Stimulated activated CD8-positive, alpha-beta memory T cell treated with anti-CD3 and anti-CD28 coated beads, Interleukin-15, amount 100 ng/mL, for 24 hours (primary cell): ENCODE measurements at places on chromosomes 1 and 21.

- no peak for DNase-seq
Measured at GRCh38 chr1:215863796-215864195, 296.7 kb downstream of the KCTD3 start.

DNA sequence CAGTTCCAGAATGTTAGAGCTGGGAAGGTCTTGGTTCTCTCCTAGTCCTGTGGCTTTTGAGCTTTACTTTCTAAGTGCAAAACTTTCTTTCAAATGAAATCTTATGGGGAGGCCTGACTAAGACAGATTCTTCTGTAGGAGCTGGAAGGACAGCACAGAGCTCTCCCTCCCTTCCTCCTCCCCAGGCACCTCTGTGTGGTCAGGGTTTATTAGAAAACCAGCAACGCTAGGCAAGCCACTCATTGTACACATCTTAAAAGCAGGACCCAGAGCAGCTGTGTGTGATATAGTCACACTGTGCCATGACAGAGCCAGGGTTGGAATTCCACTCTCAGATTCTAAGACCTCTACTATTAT is 241.1 kb upstream of the RAB4A start:
- DNase-seq: no peak

GRCh38 chr21:17613242-17613676 is 558 bp upstream of the BTG3 start:
- no peak for DNase-seq

- DNase-seq: no peak
Measured at GRCh38 chr21:42094811-42095210, 23.7 kb downstream of the UMODL1 start.

DNA sequence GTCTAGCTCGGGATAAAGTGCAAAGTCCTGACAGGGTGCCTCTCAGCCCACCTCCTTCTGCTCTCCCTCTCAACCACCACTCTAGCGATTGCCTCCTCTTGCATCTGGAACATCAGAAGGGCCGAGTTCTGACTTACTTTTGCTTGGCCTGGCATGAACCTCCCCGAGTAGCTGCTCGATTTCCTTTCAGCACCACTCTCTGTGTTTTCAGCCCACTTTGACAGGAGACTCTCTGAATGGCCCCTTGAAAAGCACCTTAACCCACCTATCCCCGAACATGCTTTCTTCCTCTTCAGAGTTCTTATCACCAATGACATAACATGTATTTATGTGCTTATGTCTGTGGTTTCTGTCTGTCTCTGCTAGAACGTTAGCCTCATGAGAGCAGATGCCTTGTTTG is 225.8 kb upstream of the RUNX1 start:
- no peak for DNase-seq

- no peak for DNase-seq
Measured at GRCh38 chr21:45145146-45145545, 70.8 kb downstream of the ADARB1 start.

- DNase-seq: no peak
Measured at GRCh38 chr1:31574749-31575368, 1.5 kb upstream of the TINAGL1 start.

DNA sequence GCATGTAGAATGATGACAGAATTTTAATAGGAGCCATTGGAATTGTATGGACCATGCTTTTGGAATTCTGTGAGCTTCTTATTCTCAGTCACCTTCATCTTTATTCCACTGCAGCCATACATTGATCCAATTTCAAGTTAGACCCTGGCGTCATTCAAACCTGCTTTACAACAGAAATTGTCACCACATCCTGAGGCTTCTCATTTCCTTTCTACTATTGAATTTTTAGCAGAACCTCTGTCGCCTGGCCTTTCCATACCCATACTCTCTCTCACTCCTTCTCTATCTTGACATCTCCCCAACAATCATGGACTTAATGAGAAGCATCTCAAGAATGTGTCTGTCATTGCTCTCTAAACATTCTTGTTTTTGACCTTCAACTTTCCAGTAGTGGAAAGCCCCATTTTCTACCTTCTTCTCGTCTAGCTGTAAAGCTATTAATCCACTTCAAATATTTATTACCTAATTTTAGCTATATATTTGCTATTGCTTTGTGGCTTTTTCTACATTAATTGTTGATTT is 74.1 kb downstream of the CRB1 start:
- no peak for DNase-seq

DNA sequence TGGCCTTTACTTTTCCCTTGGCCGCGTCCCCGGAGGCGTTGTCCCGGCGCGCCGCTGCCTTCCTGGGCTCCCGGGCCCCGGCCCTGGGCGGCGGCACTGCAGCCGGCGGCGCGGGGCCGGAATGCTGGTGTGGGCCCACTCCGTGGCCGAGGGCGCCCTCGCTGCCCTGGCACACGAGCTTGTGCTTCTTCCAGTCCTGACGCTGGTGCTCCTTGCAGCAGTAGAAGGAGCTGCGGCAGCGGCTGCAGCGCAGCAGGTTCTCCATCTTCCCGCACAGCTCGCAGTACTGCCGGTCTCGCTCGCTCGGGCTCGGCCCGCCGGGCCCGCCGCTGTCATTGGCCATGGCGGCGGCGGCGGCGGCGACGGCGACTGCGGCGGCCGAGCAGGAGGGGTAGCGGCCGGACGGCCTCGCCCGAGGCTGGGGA is 529 bp downstream of the EGLN1 start:
- peak; percentile 23 for DNase-seq

GRCh38 chr1:180937624-180938225 is 25.0 kb downstream of the KIAA1614 start:
- DNase-seq: no peak

DNA sequence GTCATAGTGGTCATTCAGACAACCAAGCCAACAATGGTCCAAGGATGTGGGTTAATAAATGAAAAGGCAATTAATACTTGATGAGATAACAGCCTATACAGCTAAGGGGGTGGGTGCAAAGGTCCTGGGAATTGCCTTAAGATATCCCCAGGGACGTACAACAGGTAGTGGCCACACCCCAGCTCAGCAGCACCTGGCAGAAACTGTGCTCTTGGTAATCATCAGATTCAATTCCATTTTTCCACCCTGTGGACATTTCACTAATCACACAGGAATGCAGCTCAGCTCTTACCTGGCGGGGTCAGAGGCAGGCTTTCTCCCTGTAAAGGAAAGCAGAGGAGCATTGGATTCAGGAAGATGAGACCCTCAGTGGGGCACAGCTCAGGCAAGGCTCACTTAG is 32.9 kb downstream of the FCRL5 start:
- no peak for DNase-seq

- DNase-seq: no peak
Measured at GRCh38 chr1:19885821-19886220, 3.6 kb downstream of the OTUD3 start.

DNA sequence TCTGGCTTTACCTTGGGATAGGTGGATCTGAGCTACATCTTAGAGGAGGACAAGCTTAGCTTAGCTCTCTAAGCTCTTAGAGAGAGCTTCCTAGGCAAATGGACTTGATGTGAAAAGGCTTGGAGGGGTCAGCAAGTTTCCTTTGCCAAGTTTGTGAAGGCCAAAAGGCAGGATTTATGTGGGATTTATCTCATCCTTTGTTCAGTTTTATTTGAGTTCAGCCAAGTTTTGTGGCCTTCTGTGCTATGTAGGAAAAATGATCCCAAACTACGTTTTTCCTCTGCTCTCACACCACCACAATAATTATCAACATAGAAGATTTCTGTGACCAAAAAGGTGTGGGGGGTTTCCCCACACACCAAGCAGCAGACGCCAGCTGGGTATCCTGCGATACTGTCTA is 26.0 kb upstream of the RNF11 start:
- DNase-seq: no peak

DNA sequence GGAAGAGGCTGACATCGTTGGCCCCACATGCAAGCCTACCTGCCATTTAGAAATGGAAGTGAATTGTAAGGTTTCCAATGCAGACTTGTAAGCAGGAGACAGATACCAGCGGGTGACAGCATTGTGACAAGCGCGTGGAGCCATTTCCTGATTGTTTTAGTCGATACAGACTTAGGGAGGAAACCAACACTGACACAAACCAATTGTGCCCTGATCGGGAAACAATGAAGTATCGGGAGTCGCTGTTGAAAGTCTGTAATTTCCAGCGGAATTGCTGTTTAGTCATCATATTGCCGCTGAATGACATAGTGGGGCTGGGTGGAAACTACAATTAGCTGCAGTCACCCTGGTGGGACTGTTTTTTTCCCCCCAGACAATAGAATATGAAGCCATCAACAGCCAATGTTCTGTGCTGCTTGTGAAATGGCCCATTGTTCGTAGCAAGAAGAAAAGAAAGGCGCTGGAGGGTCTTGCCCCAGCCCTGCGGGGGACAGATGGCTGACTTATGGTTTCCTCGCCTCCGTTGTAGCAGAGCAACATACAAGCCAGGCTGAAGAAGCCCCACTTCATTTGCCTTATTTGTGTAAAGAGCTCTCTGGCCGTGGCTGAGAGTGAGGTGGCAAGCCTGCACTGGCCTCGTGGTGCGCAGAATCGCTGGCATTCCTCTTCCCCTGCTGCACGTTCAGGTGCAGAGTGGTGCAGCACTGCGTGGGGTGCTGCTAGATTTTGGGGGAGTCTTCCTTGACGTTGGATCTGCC is 462.7 kb downstream of the CAMTA1 start:
- DNase-seq: no peak

DNA sequence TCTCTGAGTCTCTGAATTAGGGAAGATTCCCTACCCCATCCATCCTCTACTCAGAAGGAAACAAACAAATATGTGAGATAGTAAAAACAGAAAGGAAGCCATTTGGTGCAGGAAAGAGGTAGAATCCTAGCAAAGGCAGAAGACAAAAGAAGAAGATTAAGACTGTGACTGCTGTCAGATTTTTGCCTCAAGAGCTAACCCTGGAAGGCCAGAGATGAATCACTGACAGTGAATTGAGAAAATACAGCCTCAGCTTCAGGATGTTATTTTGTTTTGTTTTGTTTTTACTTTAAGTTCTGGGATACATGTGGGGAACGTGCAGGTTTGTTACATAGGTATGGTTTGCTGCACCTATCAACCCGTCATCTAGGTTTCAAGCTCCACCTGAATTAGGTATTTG is 31.7 kb downstream of the DSTYK start:
- DNase-seq: no peak

GRCh38 chr1:107309962-107310361 is 169.1 kb downstream of the NTNG1 start:
- no peak for DNase-seq

- DNase-seq: no peak
Measured at GRCh38 chr1:231557411-231557810, 28.9 kb downstream of the TSNAX start.

DNA sequence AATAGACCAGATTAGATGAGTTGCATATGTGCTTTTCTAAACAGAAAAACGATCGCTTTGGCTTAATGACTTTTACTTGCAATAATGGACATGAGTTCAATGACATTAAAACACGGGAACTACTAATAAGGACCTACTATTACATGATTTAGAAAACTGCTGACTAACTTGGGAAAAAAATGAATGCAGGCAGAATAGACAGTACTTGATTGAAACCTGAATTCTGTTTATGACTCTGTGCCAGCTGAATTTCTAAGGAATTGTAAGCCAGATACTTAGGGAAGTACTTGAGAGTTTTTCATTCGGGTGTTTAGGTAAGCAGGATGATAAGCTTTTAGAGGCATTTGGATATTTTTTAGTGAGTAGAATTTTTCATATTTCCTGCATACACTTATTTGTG is 12.0 kb downstream of the ADGRL2 start:
- no peak for DNase-seq

DNA sequence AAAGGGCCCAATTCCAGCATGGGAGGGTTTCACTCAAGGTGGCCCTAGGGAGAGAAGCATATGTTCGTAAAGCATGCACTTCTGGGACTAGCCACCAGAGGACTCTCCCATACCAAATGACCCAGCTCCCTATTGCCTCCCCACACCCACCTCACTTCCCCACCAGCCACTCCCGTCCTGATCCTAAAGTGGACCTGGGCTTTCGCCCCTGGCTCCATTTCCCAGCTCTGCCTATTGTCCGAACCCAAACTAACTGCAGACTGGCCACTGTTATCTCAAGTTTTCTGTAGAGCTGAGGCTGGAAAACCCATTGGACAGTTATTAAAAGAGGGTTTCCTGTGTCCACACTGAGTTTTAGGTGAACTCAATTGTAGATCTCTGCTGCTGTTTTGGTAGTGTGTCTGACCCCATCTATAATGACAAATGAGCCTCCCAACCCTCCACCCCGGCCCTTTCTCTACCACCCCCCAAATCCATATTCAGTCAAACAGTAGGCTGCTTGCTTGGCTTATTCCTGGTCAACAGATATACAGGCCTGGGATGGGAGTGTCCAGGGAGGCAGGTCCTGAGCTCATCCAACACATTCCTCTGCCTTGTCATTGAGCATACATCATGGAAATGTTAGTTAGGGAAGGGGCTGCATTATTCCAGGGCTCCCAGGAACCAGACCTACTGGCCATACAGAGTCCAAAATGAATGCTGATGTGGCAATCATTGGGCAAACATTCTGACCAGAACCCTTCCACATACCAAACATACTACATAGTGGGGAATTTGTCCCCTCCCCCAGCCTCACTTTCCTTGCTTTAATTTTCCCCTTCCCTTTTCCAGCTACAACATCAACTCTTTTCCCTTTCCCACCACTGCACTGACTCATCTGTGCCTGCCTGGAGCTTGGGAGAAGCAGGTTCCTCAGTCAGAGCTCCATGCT is 59.2 kb downstream of the ABCA4 start:
- DNase-seq: no peak

DNA sequence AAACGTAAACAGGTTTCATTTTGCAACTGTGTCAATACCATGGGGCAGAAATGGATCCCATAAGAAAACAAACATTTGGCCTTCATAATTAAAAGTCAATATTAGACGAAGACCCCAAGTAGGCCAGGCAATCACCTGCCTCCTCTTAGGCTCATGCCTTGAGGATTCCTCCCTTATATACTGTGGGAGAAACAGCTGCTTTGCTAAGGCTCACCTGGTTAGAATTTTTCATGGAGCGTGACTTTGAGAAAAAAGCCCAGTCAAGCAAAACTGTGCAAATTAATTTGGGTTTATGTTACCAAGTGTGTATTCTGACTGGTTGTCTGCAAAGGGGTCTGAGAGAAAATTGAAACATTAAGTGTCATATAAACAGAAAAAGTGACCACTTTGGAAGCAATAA is 605.3 kb upstream of the USP24 start:
- no peak for DNase-seq

GRCh38 chr1:2479186-2479585 is 3.1 kb downstream of the PLCH2 start:
- no peak for DNase-seq

DNA sequence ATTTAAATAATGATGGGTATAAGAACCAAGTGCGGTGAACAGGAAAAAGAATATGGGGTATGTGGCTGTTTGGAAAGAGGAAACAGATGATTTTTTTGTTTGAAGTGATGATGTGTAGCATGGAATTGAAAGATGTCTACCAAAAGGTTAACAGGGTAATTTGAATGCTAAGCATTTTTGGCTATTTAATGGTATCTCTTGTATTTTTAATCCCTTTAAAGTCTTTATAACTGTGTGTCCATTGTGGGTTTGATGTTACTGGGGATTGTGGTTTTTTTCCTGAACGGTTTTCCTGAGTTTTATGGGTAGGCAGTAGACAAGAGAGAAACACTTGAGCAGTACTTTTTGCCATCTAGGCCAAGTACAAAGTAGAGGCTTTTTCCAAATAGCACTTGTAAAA is 63.2 kb downstream of the PRDM2 start:
- DNase-seq: no peak

- no peak for DNase-seq
Measured at GRCh38 chr1:241702442-241703373, 50.6 kb downstream of the WDR64 start.
